ENCODE measurements at places on chromosomes 2 and 18.
A peak's percentile ranks its signal among the peaks of the same experiment; 100 is the strongest.

DNA sequence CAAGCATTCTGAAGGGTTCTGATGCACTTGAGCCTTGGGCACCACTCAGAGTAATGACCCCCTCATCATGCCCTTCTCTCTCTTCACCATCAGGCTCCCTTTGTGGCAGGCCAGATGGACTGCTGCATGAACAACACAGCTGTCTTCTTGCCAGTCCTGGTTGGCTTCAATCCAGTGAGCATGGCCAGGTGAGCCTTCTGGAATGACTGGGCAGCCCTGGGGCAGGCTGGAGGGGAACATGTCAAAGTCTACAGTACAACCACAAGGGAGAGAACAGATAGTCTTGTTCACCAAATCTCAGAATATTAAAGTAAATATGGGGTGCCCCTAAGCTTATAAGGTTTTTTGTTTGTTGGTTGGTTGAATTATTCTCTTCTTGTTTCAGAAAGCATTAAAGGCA is 4.4 kb downstream of the GCKR start:
- DNase-seq: no peak

DNA sequence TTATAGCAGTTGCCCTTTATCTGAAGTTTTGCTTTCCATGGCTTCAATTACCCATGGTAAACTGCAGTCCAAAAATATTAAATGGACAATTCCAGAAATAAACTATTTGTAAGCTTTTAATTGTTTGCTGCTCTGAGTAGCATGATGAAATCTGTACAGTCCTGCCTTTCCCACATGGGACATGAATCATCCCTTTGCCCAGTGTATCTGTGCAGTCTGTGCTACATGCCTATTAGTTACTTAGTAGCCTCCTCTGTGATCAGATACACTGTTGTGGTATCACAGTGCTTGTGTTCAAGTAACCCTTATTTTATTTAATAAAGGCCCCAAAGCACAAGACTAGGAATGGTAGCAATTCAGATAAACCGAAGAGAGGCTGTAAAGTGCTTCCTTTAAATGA is 810.6 kb upstream of the PIK3C3 start:
- no peak for DNase-seq

GRCh38 chr2:6492573-6492972 is 373.1 kb downstream of the CMPK2 start:
- DNase-seq: no peak

DNA sequence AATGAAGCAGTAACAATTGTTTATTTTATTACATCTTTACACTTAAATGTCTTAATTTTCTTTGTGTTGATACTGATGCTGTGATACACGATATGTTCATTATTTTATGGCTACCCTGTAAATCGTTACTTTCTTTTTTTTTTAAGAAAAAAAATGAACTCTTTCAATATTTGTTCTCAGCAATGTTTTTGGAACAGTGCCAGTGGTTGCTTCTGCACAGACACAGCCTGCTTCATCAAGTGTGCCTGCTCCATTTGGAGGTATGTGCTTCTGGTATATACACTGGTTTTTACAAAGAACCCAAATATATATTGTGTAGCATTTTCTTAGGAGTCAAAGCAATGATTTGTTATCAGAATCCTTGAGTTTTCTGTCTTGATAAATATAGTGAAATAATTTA is 62.2 kb upstream of the SCYGR2 start:
- no peak for DNase-seq

DNA sequence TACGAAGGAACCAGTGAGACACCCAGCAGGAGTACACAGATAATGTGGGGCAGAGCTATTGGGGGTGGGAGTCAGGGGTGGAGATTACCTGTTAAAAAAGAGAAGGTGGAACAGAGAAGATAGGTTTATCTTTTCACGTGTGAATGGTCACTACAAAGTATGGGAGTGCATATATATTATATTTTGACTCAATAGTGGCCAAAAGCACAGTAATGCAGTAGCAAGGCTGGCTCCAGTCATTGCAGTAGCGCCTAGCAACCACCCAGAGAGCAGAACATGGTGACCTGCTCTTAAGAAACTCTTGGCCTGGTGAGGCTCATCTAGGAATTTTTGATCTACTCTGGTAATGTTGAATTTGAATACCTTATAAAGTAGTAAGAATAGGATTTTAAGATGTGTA is 1.0 kb downstream of the IMPACT start:
- no peak for DNase-seq

DNA sequence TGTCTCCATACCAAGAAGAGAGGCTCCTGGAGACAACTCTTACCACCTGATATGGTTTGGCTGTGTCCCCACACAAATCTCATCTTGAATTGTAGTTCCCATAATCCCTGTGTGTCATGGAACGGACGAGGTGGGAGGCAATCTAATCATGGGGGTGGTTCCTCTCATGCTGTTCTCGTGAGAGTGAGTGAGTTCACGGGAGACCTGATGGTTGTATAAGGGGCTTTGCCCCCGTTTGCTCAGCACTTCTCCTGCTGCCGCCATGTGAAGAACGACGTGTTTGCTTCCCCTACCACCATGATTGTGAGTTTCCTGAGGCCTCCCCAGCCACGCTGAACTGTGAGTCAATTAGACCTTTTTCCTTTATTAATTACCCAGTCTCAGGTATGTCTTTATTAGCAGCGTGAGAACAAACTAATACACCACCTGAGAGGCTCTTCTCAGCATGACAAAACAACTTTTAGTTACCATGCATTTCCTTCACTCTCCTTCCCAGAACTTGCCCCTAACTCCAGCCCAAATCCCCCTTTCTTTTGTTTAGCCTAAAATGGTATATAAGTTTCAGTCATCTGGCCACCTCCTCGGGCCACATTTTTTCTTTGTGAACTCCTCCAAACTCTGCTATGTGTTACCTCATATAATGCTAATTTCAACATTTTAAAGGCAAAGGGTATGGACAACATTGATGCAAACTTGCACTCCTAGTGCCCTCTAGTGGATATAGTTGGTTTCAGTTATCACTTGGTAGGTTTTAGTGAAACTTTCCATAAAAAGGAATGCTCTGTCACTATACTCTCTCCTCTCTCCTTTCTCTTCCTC is 58.6 kb upstream of the SLC25A52 start:
- peak; percentile 38 for DNase-seq

DNA sequence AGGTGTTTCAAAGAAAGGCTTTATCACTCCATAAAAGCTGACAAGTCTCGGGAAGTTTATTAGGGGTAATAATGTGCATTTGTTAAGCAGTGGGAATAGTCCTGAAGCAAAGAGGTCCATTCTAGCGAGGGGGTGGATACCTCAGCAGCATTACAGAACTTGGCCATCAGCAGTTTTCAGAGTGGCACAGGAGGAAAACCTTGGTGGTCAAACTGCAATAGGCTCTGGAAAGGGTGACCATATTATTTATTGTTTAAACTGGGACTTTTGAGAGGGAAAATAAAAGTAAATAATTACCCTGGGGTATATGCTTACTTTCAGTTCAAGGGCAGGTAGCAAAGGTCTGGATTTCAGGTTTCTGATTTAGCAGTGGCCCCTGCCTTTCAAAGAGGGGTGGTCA is 115.5 kb upstream of the KLHL14 start:
- no peak for DNase-seq

DNA sequence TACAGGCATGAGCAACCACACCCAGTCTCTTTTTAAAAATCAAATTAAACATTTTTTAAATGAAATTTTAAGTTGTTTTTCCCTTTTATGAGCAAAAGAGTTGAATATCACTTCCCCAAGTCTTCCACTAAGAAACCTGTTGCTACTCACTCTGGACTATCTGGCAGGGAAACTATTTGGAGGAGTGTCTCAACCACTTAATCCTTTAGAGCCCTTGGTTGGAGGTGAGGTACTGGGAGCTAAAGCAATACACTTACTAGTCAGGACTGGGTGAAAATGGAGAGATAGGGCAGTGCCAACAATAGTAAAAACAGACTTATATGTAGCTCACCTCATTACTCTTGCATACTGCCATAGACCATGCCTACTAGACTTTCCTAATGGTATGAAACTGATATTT is 135.5 kb downstream of the RND3 start:
- no peak for DNase-seq

- DNase-seq: no peak
Measured at GRCh38 chr2:235841863-235842262, 326.3 kb downstream of the GBX2 start.

DNA sequence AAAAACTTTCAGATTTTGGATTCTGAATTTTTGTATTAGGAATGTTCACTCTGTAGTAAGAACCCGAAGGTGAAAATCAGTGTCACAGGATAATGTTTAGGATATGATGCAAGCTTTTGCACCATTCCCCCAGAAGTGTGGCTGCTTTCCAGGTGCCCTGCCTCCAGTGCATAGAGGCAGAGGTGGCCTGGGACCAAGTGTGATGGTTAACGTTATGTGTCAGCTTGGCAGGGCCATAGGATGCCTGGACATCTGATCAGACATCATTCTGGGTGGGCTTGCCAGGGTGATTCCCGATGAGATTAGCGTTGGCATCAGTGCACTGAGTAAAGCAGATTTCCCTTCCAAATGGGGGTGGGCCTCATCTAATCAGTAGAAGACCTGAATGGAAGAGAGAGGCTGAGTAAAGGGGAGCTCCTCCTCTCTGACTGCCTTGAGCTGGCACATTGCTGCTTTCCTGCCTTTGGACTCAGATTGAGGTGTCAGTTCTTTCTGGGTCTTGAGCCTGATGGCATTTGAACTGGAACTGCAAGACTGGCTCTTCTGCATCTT is 177.4 kb upstream of the HS6ST1 start:
- DNase-seq: no peak

GRCh38 chr18:42107691-42108450 is 152.8 kb downstream of the PIK3C3 start:
- DNase-seq: no peak

- no peak for DNase-seq
Measured at GRCh38 chr2:23065936-23066335, 319.0 kb upstream of the KLHL29 start.

DNA sequence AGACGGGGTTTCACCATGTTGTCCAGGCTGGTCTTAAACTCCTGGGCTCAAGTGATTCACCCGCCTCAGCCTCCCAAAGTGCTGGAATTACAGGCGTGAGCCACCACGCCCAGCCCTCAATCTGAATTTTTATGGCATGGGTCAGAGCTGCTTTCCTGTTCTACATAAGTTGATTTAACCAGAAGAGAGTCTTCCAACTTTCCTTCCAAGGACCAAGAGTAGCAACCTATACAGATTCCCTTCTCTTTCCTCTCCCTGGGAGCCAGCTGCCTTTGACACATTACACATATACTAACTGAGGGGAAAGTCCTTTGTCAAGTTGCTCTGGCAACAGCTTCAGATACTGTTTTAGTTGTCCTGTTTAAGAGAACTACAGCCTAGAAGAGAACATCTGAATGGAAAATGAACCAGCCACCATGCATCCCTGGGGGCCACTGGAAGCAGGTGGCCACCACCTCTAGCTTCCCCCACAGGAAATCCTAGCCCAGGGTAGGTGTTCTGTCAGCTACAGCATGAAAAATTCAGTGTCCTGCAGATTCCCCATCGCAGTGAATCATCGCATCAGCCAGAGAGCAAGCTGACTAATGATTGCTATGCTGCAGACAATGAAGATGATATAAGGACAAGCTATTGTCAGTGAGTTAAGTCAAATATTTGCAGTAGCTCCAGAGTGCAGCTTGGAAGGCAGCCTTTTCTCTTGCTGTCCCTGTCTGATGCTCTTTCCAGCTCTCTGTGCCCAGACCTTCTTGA is 62.9 kb downstream of the POMC start:
- DNase-seq: peak; percentile 24

DNA sequence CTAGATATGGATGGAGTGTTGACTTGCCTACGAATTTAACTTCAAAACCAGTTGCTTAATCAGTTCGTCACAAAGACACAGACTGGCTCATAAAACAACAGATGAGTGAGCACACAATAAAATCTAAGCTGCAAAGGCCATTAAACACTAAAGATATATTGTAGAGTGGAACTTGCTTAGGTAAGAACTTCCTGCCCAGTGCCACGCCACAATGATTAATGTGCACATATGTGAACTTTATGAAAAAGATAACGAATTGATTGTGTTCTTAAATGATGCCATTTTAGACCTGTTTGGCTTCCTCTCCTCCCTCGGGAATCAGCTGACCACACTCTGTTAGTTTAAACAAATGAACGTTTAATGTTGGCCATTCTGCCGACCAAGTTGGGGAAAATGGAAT is 2031.3 kb upstream of the CELF4 start:
- DNase-seq: no peak

DNA sequence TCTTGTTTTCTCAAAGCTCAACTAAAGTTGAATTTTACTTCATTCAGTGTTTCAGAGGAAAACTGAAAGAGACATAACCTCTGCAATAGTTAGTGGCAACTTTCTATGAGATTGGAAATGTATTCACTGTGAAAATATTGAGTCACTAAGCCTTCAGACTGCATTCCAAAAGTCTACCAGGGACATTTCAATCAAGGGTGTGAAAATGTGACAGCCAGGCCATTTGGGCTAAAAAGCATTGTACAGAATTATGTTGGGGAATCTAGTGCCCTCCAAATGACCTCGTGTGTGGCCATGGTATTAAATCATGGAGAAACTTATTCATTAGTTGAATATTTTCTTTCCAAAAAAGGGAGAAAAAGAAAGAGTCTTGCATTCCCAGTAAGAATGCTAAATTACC is 251.9 kb downstream of the GRB14 start:
- DNase-seq: no peak

- DNase-seq: no peak
Measured at GRCh38 chr18:987325-988186, 82.9 kb downstream of the ADCYAP1 start.

GRCh38 chr2:180983468-180984242 is 3.2 kb downstream of the UBE2E3 start:
- peak; percentile 32 for DNase-seq

DNA sequence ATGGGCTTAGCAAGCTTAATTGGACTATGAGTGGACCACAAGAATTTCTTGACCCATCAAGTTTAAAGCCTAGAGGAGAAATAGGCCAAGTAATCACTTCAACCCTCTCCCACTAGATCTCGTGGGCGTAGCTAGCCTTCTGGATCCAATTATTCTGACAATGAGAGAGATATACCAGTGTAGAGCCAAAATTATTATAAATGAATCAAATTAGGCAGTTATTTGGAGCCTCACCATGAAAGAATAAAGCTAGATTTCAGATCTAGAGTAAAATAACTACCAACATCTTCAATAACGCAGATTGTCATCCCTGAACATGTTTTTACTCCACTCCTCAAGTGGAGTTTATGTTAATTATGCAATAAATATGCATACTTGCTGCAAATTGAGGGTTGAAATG is 143.9 kb upstream of the CDH20 start:
- DNase-seq: no peak

DNA sequence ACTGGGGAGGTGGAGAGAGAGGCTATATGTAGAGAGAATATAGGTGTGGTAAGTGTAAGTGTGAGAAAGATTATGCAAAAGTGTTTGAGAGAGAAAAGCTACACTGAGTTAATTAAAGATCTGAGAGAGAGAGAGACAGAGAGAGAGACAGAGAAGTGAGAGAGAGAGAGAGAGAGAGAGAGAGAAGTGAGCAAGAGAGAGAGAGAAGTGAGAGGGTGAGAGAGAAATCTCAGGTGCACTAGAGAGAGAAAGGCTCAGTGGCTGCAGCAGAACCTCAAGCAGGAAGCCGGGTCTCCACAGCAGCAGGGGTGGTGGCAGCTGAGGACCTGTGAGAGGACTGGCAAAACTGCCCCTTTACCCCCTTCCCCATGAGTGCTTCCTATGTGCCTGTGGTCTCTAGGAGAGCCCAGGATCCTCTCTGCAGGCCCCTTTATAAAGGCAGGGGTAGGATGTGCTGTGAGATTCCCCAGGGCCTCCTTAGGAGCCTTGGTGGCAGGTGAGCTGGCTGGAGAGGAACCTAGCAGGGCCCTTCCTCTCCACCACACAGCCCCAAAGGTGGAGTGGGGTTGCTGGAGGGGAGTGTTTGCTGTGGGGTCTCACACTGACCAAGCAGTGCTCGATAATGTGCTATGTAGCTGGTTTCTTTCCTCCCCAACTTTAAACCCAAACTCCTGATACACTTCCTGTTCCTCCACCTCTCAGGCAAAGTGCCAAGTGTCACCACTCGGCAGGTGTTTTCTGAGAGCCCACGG is 52.6 kb downstream of the SLC4A5 start:
- DNase-seq: peak; percentile 18
